ENCODE measurements at places on chromosomes 5 and 9. TPM values are rescaled to one million over a fixed set of nuclear protein-coding genes. Genes with fewer than 3 reads are reported as not detected.

The SPATA31E1 gene
- 0.26 TPM for total RNA-seq

DNA sequence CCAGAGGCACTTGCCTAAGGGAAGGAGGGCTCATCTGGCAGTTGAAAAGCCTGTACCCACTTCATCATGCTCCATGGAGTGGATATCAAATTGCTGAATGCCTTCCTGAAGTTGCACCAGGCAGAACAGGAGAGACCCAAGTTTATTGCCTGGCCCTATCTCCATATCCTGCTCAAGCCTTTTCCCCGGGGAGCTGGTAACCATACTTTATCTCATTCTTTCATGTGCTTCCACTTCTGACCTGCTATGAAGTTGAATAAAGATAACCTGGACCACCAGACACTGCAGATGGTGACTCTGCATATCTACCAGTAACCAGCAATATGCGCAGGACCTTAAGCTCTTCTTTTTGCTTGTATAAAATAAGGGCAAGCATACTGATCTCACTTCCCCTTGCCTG, 1397.5 kb upstream of the CDH6 start:
- no peak for DNase-seq

GRCh38 chr9:76878933-76879332, 27.0 kb downstream of the PRUNE2 start:
- DNase-seq: no peak

GRCh38 chr5:81700166-81700565, 50.7 kb downstream of the SSBP2 start:
- DNase-seq: no peak

DNA sequence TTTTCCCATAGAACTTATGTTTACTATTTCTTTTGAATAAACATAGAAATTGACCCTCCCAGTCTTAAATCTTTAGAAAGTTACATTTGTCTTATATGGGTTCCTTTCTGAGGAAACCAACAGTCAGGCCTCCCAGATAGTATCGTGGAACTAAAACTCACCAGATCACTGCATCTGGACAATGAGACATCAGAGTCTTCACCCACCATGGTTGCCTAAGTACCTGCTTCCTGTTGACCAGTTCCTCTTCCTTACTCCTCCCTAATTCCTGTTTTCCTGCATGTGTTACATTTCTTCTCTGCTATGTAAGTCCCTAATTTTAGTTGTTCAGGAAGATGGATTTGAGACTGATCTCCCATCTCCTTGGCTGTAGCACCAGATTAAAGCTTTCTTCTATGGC, 462.2 kb downstream of the DIRAS2 start:
- no peak for DNase-seq

GRCh38 chr5:131536211-131536826, 98.7 kb downstream of the RAPGEF6 start:
- no peak for DNase-seq

- DNase-seq: no peak
These were observed 436.1 kb downstream of the CDH10 start for GRCh38 chr5:24208686-24209106.

DNA sequence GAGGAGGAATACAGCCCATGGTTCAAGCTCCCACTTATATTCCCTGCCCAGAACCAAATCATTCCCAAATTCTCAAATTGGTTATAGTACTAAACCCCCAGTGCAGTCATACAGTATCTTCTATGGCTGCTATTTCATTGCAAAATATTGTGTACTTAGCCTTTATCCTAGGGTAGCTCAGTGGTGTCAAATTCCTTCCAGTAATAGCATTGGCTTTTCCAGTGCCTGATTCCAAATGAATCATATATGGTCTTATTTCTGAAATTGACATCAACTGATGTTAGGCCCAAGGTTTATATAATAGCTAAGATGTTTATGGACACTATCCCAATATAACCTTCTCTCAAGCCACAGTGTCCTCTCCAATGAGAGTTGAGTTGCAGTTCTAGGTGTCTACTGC, 256.7 kb downstream of the NDUFS4 start:
- DNase-seq: no peak
